NCI-H774 (cell line): ENCODE measurements at places on chromosomes 7 and 10.

GRCh38 chr7:66050337-66050957 is 25.2 kb upstream of the ASL start:
- DNase-seq = no peak

DNA sequence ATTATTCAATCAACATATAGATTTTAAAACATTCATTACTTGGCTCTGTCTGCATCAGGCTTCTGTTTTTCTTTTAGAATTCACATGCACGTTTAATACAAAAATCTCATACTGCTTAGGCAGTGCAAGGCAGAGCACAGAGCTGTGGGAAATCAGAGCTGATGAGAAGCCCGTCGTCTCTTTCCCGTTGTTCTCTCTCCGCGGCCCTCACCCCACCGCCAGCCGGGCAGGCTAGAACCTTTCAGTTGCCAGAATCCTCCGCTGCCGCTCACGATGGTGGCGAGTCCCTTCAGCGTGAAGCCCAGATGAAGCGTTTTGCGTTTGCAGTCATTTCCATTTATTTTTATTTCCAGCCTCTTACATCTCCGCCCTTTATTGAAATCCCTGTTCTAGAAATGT is 648.2 kb downstream of the SDK1 start:
- DNase-seq = no peak

DNA sequence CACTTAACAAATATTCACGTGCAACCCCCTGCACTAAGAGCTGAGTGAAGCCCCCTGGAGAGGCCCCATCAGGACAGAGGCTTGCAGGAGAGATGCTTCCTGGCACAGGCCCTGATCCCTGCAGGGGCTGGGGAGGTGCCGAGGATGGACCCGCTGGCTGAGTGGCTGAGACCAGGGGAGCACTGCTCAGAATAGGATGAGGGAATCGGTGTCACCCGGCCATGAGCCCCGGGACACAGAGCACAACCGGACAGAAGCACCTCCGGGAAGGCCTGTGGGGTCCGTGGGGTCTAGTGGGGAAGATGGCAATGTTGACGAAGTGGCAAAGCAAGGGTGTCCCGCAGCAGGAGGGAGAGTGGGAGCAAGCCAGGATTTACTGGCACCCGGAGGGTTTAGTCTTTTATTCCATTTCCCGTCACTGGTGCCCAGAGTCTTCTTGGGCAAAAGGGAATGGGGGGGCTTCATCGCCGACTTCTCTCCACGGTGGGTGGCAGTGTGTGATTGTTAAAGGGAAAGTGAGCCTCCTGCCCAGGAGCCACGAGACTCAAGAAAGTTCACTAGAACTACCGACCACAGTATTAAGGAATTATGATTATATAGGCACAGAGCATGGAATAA is 140.7 kb downstream of the ADARB2 start:
- no peak for DNase-seq

DNA sequence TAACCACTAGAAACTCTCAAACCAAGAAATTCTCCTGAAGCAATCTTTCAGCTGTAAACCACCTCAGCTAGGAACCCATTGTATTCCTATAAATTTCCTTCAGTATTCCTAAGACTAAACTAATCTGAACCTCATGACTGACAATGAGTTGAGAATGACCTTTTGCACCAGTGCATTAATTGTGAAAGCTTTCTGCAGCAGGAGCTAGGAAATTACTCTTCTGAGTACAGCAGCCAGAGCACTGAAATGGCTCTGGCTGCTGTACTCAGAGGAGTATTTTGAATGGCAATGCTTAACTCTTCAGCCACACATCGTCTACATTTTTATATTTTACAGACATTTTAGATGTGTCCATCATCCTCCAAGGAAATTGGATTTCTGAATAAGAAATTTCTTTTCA is 109.7 kb downstream of the PCDH15 start:
- DNase-seq = no peak

DNA sequence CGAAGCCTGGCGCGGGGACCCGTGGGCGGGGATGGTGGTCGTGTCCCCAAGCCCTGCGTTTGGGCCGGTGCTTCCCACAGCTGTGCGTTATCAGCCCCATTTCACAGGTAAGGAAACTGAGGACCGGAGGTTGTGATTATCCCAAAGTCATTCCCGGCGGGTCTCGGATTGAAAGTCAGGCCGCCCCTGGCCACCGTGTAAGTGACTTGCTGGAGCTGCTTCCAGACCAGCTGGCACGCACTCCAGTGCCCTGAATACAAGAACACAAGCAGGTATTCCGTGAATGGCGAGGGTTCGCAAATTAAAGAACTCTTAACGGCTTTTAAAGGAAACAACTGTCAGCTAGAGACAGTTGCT is 675 bp upstream of the ATE1 start:
- no peak for DNase-seq

GRCh38 chr10:115866691-115867090 is 406.3 kb downstream of the GFRA1 start:
- DNase-seq = no peak

- no peak for DNase-seq
Measured at GRCh38 chr10:93462881-93463280, 19.3 kb downstream of the MYOF start.

DNA sequence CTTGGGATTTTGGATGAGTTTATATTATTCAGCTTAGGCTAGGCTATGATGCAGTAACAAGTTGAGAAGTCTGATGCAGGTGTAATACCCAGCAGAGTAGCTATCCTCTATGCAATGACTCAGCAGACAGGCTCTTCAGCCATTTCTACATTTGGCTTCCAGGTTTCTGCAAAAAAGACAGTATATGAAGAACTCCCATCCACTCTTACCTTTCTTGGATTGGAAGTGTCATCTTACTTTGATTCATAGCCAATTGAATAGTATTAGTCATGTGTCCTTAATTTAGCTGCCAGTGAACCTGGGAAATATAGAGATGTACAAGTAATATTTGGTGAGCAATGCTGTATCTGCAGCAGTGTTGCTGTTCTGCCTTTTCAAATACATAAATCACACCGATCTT is 127.8 kb upstream of the NPSR1 start:
- no peak for DNase-seq

GRCh38 chr7:50832744-50833143 is 50.0 kb upstream of the GRB10 start:
- DNase-seq = no peak

DNA sequence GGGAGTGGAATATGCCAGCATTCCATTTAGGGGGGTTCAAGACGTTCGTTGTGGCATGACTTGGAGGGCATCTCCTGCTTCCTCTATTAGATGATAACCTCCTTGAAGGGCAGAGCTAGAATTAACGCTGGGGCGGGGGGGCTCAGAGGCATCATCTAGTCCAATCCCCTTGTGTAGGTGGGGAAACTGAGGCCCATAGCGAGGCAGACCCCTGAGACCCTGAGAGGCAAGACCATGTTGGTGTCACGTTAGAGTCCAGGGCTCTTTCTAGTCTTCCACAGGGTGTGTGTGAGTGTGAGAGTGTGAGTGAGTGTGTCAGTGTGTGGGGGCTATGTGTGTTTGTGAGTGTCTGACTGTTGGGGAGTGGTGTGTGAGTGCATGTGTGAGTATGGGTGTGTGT is 29.3 kb upstream of the NUB1 start:
- DNase-seq = no peak

DNA sequence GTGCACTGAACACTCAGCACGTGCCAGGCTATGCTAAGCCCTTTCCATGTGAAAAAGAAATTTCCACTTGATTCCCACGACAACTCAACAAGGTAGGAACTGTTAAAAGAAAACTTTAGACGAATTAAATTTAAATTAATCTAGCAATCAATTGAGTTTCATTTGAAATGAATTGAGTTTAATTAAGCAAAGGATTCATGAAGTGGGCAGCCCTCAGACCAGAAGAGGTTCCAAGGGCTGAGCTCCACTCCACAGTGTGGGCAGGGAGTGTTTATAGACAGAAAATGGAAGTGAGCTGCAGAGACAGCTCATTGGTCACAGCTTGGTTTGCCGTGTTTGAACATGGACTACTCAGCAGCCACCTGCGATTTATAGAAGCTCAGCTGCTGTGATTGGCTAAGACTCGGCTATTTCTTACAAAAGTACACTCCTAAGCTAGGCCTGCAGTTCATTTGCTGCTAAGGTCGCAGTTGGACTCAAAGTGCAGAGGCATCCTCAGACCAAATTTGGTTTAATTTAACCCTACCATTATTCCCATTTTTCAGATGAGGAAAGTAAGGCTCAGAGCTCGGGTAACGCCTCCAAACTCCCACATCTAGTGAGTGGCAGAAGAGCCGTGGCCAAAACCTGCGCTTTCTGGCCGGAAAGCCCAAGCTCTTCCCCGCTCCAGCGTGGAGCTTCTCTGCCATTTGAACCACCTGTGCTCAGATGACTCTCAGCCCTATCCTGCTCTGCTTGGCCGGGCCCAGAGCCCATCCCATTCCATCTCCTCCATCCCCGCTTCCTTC is 24.9 kb downstream of the CALML3 start:
- DNase-seq = no peak

DNA sequence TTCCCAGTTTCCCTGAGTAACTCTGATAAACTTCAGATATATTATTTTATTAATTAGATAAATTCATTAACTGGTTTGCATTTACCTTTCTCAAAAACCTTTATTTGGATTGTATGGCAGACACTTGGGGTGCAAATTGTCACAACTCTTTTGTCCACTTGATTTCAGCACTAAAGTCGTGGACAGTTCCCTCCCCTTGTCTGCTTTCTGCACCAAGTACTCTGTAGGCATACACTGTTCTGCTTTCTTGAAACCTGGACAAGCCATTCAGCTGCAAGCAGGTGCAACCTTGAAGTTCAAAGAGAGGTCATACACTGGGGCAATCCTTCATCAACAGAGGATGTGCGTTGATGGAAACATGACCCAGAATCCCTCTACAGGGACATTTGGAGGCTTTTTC is 162.9 kb downstream of the ARL5B start:
- DNase-seq = no peak
